Pancreas (tissue), 10 donors: ENCODE measurements at places on chromosomes 2 and 18. TPM values are rescaled to one million over a fixed set of nuclear protein-coding genes. Genes with fewer than 3 reads are reported as not detected.
A peak's percentile ranks its signal among the peaks of the same experiment; 100 is the strongest.

DNA sequence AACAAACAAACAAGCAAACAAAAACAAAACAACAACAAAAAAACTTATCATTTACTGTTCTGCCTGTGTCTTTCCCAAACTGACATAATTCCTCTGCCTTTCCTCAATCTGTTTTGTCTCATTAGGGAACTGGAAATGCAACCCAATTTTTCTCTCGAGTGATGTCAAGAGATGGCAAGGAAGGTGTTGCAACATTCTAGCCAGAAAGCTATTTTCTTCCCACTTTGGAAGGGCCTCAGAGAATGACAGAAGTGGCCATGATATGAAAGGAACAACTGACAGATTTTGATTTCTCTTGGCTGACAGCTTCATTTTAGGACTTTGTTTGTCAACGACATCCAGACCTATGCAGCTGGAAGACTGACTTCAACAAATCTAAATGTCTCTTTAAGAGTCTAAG, 24.7 kb downstream of the RND3 start:
- DNase-seq, result no peak

DNA sequence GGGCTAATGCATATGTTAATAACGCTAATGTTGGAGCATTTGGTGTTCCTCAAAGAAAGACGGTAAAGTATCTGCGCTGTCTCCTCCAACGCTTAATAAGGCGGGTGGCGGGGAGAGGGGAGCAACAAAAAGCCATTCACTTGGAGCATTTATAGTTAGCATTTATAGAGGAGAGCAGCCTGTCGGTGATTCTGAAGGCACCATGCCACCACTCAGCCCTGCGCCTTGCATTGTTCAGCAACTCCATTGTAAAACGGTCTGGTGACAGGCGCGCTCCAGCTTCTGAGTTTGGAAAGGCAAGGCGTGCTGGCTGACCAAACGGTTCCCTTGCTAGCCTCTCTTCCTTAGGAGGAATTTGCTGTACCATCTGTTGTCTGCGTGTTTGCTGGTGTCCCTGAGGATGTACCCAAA, 83.9 kb downstream of the LYPD1 start:
- no peak for DNase-seq

- peak; percentile 62 for DNase-seq
These were observed 60.6 kb downstream of the SLC16A14 start for GRCh38 chr2:230007931-230008707.

- DNase-seq, result no peak
These were observed 395.5 kb upstream of the HNRNPA3 start for GRCh38 chr2:176817061-176817565.

DNA sequence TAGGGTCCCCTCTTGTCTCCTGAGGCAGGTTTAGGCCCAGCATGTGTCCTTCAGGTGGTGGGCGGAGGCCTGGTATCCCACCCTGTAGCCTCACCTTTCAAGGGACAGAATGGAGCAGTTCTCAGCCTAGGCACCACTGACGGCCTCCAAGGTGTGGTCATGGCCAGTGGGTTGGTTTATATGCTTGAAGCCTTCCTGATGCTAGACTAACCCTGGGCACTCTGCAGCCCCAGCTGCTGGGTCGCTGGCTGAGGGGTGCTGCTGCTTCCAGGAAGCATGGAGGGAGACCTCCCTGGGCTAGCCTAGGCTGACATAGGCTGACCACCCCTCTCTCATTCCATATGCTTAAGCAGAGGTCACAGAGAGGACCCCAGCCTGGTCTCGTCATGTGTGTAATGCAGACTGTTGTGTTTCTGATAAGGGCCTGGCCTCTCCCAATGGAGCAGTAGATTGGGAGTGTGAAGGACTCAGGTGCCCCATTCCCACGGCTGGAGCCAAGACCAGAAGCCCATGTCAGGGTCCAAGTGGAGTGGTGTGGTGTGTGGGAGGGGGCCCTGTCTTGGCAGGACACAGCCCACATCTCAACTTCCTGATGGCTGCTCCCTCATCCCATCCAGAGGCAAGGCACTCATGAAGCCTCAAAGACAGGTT, 206.6 kb downstream of the DYSF start:
- DNase-seq, result peak; percentile 34

GRCh38 chr18:10166164-10166807, 252.5 kb downstream of the VAPA start:
- DNase-seq, result no peak

GRCh38 chr2:73993778-73994177, 9.1 kb downstream of the TET3 start:
- DNase-seq, result no peak

DNA sequence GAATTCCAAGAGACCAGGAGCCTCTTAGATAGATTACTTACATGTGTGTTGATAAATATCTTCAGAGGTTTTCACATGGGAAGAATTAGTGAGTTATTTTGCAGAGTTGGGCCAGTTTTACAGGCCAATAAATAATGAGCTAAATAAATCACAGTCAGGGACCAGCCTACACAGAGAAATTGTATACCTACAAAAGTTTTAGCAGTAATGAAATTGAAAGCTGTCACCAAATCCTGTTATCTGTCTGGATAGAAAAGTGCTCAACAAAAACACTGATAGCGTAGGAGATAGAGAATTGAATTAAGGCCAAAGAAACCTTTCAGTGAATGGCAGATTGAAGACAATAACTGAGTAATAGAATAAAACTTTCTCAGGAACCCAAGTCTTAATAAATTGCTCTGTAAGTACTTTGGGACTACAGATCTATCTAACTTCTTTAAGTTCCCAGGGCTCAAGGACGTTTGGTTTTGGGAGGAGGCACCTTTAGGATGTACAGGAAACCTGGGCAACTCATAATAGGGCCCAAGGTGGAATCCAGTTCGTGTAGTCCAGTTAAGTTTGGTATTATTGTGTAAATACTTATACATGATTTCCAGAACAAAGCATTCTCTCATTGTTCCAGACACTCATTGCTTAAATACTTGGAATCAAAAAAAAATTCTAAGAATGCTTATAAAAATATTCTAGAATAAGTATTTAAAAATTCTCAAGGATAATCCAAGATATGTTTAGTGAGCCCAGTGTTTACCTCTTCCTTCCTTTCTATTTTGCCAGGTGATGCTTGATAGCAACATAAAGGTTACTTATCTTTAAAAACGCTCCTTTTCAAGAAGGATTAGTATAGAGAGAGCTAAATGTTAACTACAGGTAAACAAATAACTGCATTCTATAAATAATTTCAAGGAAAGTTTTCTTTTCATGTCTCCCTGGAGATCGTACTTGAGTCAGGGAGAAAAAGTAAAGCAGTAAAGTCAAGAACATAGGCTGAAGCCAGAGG, 134.5 kb downstream of the NCKAP5 start:
- DNase-seq, result no peak

The KIF5C gene
- 3.2 TPM for total RNA-seq

- no peak for DNase-seq
These were observed 93.5 kb upstream of the B3GNT2 start for GRCh38 chr2:62102402-62102920.

DNA sequence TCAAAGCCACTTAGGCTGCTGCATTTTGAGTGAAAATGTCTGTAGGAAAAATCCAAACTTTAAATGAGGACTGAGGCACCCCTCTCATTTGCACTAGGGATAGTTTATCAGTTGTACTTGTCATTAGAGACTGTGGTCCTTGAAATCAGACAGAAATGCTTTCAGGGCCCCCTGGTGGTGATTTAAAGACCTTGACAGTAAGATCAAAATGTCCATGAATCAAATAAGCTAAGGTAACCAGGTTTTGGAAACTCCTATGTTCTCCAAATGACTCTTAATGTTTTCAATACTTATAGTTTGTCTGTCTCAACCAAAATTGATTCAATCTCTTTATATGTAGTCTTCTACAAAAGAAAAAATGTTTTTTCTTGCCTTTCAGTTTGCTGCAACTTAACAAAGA, 28.8 kb upstream of the DDX18 start:
- DNase-seq, result no peak

The TBC1D8 gene
- 35.2 TPM for total RNA-seq

- no peak for DNase-seq
These were observed 154.4 kb downstream of the RAD51AP2 start for GRCh38 chr2:17363846-17364245.

GRCh38 chr2:167794554-167795255, 452.7 kb downstream of the STK39 start:
- no peak for DNase-seq

DNA sequence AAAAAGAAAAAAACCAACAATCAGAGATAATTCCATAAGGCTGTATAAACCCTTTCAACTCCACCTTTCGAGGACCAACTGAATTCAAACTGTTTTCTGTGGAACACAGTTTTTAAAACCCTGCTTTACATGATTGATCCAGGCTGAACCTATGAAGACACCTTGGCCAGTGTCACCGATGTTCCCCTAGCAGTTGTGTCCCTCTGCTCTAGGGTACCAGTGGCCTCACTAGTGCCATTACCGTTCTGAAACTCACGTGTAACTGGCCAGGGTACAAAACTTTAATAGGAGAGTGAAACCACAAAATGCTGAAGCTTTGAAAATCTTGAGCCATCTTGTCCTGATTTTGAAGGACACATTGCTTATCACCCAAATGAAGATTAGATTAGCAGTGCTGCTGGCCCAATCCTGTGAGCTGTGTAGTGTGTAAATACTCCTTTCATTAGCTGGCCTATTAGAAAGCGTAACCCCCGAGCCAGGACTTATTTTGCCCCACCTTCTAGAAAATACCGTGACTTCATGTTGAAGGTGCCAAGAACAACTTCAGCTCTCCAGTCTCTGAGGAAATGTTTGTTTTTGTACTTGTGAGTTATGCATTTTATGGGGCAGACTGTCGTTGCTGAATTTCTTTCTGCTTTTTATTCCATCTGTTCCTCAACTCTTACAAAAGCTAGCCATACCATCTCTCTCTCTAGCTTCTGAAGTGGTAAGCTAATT, 147.8 kb upstream of the MAP3K20 start:
- no peak for DNase-seq

The SLC9A2 gene
- not detected for total RNA-seq

GRCh38 chr2:128593879-128594650, 275.4 kb upstream of the HS6ST1 start:
- no peak for DNase-seq

DNA sequence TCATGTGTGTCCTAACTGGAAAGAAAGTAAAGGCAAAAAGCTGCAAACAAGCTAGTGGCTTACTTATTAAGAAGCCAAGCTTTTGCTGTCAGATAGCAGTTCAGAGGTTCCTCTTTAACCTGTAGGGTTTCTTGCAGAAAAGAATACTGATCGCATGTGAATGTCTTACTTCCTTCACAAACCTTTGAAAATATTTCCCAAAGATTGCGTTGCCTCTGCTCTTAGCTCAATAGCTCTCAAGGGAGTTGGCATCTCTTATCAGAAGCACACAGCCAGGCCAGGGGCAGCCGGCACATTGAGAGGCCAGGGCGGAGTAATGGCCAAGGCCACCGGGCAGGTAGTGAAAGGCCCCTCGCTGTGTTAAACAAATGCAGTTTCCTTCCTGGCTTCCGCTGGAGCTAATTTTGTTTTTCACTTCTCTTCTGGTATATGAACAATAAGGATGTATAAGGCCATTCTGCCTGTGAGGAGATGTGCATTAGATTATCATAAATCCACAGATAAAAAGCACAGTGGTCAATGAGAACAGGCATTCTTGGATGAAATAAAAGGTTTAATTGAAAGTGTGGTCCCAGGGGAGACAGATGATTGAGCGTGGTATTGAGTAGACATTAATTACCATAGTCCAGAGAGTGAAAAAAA, 542.4 kb upstream of the NRP2 start:
- DNase-seq, result peak; percentile 17
